ENCODE measurements at places on chromosomes 5 and 9.

DNA sequence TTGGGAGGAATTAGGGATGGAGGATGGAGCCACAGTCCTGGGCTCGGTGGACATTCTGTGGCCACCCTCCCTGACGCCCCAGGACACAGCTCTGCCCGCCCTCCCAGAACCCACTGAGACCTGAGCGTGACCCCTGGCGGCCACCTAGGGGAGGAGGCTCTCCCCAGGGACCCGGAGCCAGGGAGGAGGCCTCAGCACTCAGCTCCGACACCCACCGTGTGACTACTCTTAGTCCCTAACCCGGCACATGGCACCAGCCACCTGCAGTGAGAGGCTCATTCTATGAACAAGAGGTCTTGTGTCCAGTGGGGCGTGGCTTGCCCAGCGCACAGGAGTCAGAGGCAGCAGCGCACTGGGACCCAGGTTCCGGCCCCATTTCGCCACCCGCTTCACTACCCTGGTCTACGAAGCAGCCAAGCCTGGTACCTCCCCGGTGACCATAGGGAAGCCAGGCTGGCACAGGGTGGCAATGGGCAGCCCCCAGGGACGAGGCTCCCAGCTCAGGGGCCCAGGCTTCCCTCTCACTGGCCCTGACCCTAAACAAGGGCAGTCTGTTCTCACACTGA lies 10.2 kb downstream of the SARDH start:
- peak; percentile 5 for DNase-seq

DNA sequence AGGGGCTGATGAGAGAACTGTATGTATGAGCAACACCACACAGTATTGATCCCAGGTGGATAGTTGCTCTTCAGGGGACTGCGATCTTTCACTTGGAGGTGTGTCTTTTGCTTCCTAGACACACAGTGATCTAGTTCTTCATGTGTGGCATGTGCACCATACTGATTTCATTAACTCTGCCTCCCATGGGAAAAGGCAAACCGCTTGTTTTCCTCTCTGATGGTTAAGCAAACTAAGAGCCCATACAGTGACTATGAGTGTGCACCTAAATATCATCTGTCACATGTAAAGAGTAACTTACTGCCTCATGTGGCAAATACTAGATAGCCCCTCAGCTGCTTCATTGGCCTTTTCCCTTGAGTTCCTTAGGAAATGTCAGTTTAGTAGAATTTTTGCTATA lies 147.3 kb downstream of the TLE4 start:
- DNase-seq, result no peak

DNA sequence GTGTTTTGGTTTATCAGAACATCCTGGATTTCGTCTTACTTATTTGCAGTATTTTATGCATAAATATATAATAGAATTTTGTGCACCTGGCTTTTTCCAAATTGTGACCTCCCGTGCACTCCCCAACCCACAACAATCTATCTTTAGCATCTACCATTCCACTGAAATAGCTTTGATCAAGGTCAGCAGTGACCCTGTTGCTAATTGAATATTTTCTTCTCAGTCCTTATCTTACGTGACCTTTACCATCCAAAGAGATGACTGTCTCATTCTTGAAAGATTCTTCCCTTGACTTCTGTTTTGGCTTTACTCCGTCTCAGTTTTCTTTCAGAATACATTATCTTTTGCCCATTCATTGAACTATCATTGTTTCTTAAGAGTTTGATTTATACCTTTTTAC lies 18.4 kb downstream of the NDUFS4 start:
- DNase-seq, result no peak

DNA sequence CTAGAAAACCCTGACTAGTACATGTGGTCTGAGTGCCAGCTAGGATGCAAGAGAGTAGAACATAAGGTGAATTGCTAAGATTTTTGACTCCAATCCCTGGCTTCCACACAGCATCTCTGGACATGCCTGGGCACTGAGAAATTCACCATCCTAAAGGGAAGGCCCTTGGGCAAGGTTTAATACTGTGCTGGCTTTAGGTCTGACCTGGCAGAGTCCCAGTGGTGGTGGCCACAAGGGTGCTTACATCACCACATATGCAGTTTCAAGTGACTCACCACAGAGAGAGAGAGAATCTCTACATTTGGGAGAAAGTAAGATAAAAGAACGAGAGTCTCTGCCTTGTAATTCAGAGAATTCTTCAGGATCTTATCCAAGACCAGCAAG lies 661.6 kb upstream of the C9orf72 start:
- DNase-seq, result no peak

DNA sequence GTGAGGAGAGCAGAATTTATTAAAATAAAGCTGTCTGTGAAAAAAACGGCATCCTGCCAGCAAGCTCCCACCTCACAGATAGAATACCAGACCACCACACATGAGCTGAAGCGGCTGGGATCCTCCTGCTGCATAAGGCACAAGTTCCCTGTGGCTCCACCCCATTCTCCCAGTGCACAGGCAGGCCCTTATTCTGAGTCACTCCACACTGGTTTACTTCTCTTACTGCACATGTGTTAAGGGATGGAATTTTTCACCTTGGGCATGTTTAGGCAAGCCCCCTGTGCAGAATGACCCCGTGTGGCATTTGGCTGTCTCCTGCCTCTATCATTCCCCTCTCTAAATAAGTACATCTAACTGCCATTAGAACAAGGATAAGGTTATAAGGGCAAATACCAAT lies 115.0 kb upstream of the ELAVL2 start:
- no peak for DNase-seq

DNA sequence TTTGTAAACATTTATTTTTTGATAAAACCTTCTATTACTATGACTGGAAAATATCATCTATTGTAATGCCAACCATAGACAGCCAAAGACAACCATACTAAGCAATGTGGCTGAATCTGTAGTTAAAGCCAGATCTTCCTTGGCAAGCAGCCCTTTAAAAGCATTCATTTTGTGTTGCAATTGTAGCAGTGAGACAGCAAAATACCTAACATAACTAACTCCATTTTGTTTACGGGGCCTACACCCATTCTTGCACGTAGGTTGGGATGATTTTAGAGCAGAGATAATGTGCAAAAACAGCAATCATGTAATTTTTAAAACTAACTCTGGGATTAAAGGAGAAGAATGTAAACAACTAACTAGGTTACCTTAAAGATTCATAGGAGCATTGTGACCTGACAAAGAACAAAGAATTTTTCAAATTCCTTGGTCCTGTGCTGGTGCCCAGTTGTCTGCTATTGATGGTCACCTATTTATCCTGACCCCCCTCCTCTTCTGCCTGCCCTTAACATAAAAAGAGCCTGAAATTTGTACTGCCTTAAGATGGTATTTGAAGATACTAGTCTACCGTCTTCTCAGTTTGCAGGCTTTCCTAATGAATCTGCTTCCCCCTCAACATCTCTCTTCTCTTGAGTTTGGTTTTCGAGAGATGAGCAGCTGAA lies 10.6 kb downstream of the IFNA1 start:
- DNase-seq, result no peak

DNA sequence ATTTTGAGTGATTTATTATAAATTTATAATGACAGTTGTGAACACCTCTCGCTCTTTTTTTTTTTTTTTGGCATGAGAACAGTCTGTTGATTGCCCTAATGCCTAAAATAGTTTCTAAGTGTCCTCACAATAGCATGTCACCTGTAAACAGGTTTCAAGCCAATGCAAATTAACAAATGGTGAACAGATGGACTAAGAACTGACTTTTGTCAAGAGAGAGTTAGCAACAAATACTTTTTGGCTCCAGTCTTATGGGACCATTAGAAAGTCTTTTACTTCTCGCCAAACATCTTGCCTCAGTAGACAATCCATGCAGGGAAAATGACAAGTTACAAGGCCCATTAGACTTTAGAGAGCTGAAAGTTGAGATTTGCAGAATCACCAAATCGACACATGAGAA lies 67.8 kb downstream of the MED27 start:
- no peak for DNase-seq

- no peak for DNase-seq
These were observed 107.2 kb downstream of the SMARCA2 start for GRCh38 chr9:2122299-2122698.

- no peak for DNase-seq
These were observed 1.7 kb downstream of the CCNG1 start for GRCh38 chr5:163439092-163439425.

GRCh38 chr5:179373101-179373934 lies 28.1 kb upstream of the ADAMTS2 start:
- DNase-seq, result no peak

DNA sequence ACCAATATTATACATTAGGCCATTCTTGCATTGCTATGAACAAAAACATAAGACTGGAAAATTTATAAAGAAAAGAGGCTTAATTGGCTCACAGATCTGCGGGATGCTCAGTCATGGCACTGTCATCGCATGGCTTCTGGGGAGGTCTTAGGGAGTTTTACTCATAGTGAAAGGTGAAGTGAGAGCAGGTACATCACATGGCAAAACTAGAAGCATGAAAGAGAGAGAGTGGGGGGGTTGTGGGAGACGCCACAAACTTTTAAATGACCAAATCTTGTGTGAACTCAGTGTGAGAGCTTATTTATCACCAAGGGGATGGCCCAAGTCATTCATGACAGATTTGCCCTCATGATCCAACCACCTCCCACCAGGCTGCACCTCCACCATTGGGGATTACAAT lies 398.3 kb upstream of the EDIL3 start:
- no peak for DNase-seq

DNA sequence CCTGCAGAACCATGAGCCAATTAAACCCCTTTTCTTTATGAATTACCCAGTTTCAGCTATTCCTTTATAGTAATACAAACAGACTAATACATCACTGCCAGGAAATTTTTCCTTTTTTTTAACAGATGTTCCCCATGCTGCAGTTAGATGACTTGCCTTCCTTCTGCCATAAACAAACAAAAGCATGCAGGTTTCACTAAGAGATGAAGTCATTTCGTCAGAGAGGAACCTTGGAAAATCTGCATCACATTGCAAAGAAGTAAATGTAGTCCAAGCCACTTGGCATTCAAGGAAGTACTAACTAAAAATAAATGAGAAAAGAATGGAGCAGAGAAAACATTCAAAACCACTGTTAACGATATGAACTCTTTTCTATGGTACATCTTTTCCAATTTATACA lies 194.1 kb upstream of the EFNA5 start:
- DNase-seq, result no peak

DNA sequence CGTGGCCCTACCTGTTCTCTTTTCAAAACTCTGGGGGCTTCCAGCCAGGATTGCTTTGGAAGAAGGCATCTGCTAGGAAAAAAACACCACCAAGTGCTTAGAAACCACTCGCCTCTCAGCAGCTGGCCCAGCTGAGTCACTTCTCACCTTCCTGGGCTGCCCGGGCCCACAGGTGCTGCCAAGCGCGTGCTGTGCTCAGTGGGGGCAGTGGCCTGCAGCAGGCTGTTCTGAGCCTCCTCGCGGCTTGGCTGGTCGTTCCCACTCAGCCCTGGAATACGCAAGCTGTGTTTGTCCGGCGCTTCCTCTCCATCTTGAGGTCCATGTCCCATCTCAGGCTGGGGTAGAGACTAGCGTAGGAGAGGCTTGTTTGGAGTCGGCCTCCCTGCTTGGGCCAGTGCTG lies 102.5 kb upstream of the FCN2 start:
- no peak for DNase-seq

DNA sequence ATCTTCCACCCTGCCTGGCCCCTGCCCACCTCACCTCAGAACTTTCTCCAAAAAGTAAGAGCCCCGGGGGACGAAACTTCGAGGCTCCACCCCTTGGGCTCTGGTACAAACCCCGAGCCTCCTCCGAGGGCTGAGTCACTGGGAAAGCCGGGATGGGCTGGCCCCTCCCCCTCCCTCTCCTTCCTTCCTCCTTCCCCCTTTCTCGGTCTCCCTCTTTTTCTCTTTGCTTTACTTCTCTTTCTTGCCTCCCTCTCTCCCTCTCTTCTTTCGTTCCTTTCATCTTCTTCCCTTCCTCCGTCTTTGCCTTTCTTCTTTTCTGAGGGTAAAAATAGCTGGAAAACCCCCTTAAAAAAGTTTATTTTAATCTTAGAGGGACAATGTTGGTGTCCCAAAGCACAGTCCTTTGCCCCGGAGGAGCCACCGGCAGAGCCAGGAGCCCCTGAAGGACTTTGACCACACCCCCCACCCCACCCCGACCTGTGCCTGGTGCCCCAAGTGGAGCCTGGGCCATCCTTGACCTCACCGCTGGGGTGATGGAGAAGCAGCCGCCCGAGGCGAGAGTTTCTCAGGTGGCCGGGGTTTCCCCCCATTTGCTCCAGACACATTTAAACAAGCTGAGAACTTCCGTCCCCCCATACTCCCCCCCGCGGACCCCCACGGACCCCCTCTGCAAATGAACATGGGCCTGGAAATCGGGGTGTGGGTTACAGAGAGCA lies 5.7 kb upstream of the NOTCH1 start:
- no peak for DNase-seq

DNA sequence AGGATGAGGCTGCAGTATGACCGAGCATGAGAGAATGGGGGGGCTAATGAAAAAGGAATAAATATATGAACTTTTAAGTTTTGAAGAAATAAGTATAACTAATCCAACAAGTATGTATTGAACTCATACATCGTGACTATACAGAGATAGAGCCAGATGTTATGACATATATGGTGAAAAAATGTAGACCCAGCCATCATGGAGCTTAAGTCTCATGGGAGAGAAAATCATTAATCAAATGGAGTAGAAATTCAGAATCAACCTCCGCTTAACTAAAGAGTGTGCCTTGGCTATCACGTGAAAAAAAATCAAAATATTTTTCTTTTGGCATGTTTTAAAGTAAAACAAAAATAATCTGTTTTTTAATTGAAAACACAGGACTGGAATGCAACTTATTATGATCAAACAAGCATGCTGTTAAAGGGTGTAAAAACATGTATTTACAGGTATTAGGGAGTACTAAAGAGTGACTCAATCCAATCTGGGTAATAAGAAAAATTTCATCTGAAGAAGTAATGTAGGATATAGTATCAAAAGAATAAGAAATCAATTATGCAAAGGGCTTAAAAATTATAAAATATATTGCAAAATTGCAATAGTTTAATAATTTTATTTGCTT lies 868.5 kb upstream of the NUDT12 start:
- DNase-seq, result no peak

GRCh38 chr5:400282-401145 lies 42.5 kb upstream of the EXOC3 start:
- peak; percentile 2 for DNase-seq

GRCh38 chr5:178762391-178762790 lies 31.9 kb upstream of the ZNF354A start:
- no peak for DNase-seq

GRCh38 chr9:76423216-76424177 lies 29.3 kb upstream of the RFK start:
- no peak for DNase-seq

GRCh38 chr9:77927265-77927664 lies 104.3 kb downstream of the GNAQ start:
- no peak for DNase-seq

GRCh38 chr9:106643211-106643930 lies 219.6 kb upstream of the ZNF462 start:
- DNase-seq, result no peak
